Adrenal gland (tissue), 19 donors: ENCODE measurements at places on chromosomes 16 and 17. TPM values are rescaled to one million over a fixed set of nuclear protein-coding genes. Genes with fewer than 3 reads are reported as not detected.

DNA sequence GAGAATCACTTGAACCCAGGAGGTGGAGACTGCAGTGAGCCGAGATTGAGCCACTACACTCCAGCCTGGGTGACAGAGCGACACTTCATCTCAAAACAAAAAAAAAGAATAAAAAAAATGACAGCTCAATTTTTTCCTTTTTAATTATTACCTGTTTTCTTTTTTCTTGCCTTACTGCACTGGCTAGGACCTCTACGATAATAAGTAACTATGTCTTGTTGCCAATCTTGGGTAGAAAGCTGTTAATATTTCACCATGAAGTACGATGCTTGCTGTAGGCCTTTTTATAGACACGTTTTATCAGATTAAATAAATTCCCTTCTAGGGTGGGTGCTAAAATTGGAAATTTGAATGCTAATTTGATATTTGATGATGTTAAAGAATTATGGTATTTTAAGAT, 82.8 kb downstream of the GLG1 start:
- H3K36me3 ChIP-seq: no peaks in the 10 kb centered on the region
- DNase-seq: no peak
- no peaks in the 10 kb centered on the region for H3K27me3 ChIP-seq

GRCh38 chr16:63461248-63461841, 1425.1 kb upstream of the CDH8 start:
- no peaks in the 10 kb centered on the region for H3K27me3 ChIP-seq
- no peak overlapping the region for H3K27ac ChIP-seq
- no peak overlapping the region for H3K4me3 ChIP-seq
- DNase-seq: no peak
- no peaks in the 10 kb centered on the region for H3K36me3 ChIP-seq
- no peaks in the 10 kb centered on the region for H3K4me1 ChIP-seq

The ZG16 gene
- total RNA-seq: not detected

DNA sequence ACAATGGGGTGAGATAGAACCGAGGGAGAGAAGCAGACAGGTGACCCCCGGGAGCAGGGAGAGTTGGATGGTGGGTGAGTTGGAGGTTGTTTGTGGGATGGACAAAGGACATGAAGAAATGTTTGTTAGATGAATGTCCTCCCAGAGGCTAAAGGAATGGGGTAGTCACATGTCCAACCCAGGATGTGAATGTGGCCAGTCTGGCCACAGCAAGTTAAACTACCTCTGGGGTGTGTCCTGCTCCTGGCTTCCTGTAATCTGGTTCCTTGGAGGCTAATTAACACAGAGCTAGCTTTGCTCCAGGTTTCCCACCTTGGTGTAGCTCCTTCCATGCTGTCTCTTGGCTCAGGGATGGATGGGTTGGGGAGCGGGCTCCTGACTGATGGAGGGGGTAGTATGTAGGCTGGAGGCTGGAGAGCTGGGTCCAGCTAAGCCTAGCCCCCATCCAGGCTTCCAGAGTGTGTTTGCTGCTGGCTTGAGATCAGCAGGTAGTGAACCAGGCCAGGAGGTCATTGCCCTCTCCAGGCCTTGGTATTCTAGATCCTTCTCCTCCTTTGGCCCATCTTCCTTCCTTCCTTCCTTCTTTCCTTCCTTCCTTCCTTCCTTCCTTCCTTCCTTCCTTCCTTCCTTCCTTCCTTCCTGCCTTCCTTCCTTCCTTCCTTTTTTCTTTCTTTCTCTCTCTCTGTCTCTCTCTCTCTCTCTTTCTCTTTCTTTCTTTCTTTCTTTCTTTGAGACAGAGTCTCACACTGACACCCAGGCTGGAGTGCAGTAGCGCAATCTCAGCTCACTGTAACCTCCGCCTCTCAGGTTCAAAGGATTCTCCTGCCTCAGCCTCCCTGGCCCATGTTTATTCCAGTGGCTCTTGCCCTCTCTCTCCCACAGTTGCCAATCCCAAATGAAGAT, 28.0 kb upstream of the UBE2G1 start:
- H3K4me3 ChIP-seq: no peak overlapping the region
- no peaks in the 10 kb centered on the region for H3K27me3 ChIP-seq
- DNase-seq: no peak
- H3K27ac ChIP-seq: no peak overlapping the region
- H3K36me3 ChIP-seq: no peaks in the 10 kb centered on the region

DNA sequence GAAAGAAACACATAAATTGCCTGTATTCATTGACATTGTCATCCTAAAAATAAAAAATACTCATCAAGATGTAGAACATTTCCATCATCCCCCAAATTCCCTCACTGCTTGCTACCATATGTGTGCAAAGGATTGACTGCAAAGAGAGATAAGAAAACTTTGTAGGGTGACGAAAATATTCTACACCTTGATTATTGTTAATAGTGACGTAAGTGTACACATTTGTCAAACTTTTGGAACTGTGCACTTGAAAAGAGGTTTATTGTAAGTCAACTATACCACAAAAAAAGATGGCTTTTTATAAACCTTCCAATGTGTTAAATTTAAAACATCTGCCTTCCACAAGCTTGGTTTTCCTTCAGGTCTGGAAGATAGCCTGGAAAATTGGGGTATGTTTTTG, 359.5 kb downstream of the CDH8 start:
- H3K27ac ChIP-seq: no peak overlapping the region
- no peaks in the 10 kb centered on the region for H3K4me1 ChIP-seq
- H3K4me3 ChIP-seq: no peak overlapping the region
- no peaks in the 10 kb centered on the region for H3K27me3 ChIP-seq

- peaks cover 40% of the 10 kb centered on the region for H3K4me1 ChIP-seq
- H3K4me3 ChIP-seq: no peak overlapping the region
- H3K27ac ChIP-seq: no peak overlapping the region
Observed at GRCh38 chr17:59401274-59401673, 69.8 kb downstream of the YPEL2 start.

GRCh38 chr16:61324044-61324443, 712.2 kb downstream of the CDH8 start:
- no peak for DNase-seq
- no peaks in the 10 kb centered on the region for H3K27me3 ChIP-seq
- H3K4me1 ChIP-seq: no peaks in the 10 kb centered on the region
- no peaks in the 10 kb centered on the region for H3K36me3 ChIP-seq
- no peak overlapping the region for H3K4me3 ChIP-seq

DNA sequence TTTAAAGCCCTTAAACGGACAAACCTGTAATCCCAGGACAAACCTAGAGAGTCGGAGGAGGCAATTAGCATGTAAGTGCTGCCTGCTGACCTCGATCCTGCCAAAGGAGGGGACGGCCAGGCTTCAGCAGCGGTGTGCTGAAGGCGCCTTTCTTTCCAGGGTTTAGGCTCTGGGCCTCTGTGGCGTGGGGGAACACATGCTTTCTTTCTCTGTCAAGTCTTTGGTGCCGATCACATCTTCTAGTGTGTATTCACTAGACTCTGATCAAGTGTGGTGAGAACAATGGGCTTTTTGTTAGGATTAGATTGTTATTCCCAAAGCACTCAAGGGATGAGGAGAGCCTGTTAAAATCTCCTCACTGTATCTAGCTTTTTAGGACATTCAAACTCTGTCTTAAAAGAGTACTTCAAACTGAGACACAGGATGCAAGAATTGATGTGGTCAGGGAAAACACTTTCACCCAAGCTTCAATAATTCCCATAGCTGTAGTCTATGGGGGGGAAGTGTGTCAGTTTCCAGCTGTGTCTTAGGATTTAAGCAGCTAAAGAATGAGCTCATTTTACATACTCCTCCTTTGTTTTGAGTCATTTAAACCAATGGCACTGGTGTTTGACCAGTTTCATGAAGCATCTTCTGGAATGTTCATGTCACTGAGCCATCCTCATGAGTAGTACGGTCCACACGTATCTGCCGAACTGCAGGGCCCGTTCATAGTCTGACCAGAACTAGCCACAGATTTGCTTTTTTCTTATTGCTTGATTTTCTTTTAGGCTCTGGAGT, 51.2 kb downstream of the RPA1 start:
- no peak for DNase-seq
- H3K36me3 ChIP-seq: peaks cover 73% of the 10 kb centered on the region
- H3K4me3 ChIP-seq: no peak overlapping the region
- no peak overlapping the region for H3K27ac ChIP-seq

The CCDC200 gene
- total RNA-seq: not detected

The ODAD4 gene
- 0.39 TPM for total RNA-seq

The CCDC137 gene
- 23.5 TPM for total RNA-seq

GRCh38 chr16:49857423-49858181, 1.7 kb upstream of the ZNF423 start:
- H3K36me3 ChIP-seq: no peaks in the 10 kb centered on the region
- H3K27me3 ChIP-seq: no peaks in the 10 kb centered on the region
- peak; percentile 39 for DNase-seq
- peaks cover 11% of the 10 kb centered on the region for H3K4me1 ChIP-seq

- no peak overlapping the region for H3K4me3 ChIP-seq
- H3K27ac ChIP-seq: no peak overlapping the region
- H3K36me3 ChIP-seq: no peaks in the 10 kb centered on the region
- no peaks in the 10 kb centered on the region for H3K27me3 ChIP-seq
- no peak for DNase-seq
- no peaks in the 10 kb centered on the region for H3K4me1 ChIP-seq
Observed at GRCh38 chr16:87548046-87548445, 54.3 kb upstream of the JPH3 start.

DNA sequence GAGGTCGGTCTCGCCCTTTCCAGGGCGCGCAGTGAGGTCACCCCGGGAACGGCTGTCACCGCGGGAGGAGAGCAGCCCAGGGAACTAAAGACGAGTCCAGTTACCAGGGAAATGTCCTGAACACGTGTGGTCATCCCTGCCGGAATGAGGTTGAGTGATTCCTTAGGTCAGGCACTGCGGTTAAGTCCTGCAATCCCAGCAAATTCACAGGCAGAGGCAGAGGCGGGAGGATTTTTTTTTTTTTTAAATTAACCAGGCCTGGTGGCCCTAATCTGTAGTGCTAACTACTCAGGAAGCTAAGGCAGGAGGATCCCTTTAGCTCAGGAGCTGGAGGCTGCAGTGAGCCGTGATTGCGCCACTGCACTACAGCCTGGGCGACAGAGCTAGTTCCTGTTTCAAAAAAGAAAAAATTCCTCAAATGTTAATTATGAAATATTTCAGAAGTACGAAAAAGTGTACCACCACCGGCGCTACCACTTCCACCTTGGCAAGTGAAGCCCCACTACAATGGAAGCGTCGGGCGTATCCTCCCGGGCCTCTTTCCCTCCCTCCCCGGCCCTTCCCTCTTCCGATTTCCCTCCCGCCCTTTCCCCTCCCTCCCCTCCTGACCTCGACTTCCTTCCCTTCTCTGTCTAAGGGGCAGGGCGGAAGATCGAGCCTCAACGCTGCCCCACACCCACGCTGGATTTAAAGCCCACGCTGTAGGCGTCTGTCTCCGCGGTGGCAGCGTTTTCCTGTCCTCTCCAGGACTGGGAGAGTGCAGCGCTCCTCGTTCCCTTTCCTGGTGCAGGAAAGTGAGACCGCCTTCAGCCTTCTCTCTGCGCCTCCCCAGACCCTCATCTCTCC, 27.3 kb downstream of the SLFN11 start:
- H3K27me3 ChIP-seq: peaks cover 16% of the 10 kb centered on the region
- no peaks in the 10 kb centered on the region for H3K4me1 ChIP-seq
- DNase-seq: peak; percentile 80
- no peak overlapping the region for H3K4me3 ChIP-seq
- peak overlapping the region; percentile 73 for H3K27ac ChIP-seq
- H3K36me3 ChIP-seq: no peaks in the 10 kb centered on the region

GRCh38 chr16:49491771-49492761, 118.5 kb downstream of the C16orf78 start:
- H3K27me3 ChIP-seq: no peaks in the 10 kb centered on the region
- no peaks in the 10 kb centered on the region for H3K36me3 ChIP-seq
- H3K4me3 ChIP-seq: no peak overlapping the region
- H3K27ac ChIP-seq: no peak overlapping the region

DNA sequence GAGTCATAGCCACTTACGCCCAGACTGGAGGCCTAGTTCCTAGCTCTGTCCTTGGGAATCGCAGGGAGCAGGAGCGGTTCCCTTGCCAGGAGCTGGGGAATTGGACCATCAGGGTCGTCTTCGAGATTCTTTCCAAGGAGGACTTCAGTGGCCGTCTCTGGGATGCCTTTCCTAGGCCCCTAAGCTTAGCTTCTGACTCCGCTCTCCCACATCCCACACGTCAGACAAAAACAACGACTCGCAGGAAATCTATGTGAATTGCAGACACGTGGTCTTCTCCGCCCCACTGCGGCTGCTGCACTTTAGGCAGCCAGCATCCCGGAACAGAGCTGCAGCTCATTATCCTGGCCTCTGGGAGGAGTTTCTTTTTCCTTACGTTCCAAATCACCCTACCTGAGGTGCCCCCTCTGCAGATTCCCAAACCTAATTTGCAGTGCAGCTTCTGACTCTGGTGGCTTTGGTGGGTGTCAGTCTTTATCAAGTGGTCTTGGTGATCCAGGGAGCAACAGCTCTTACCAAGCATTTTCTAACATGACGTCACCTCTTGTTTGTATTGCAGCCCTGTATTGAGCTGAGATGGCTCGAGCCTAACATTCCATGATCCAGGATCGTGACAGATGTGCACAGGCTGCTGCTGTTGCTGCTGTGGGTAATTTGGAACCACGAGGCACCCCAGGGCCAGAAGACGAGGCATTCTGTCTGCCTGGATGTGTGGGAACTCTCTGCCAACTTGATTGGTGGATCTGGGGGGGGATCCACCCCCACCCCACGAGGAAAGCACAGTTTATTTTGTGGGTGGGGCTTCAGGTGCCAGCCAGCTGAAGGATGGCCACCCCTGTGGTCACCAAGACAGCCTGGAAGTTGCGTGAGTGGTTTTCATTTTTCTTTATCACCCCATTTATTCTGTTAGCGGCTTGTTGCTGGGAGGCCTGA, 1.1 kb downstream of the KATNB1 start:
- peak overlapping the region; percentile 69 for H3K4me3 ChIP-seq
- no peak overlapping the region for H3K27ac ChIP-seq
- peak; percentile 50 for DNase-seq
- no peaks in the 10 kb centered on the region for H3K27me3 ChIP-seq
- no peaks in the 10 kb centered on the region for H3K36me3 ChIP-seq

- H3K27ac ChIP-seq: peak overlapping the region; percentile 74
- no peak overlapping the region for H3K4me3 ChIP-seq
- H3K36me3 ChIP-seq: no peaks in the 10 kb centered on the region
- H3K4me1 ChIP-seq: peaks cover 7% of the 10 kb centered on the region
Observed at GRCh38 chr16:11562411-11562810, 24.3 kb downstream of the LITAF start.

The GDPD3 gene
- 4.7 TPM for total RNA-seq

DNA sequence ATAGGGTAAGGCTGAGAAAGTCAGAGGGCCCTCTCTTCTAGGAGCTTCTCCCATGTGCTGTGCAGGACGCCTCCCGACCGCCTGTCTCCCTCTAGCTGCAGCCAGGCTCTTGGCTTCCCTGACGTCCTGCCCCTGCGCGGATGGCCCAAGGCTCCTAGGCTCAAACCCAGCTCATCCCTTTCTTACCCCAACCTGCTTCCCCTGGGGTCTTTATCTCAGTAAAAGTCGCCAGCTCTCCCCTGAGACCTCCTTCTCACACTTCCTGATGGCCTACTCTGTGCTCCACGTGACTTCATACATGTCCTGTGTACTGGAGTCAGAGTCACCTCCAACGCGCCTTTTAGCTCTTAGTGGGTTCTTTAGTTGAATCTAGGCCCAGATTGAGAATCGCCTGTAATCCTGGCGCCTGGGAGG, 1.1 kb upstream of the ZNF747 start:
- H3K4me3 ChIP-seq: no peak overlapping the region
- H3K4me1 ChIP-seq: peaks cover 16% of the 10 kb centered on the region
